ENCODE measurements at places on chromosomes 13 and 19. TPM values are rescaled to one million over a fixed set of nuclear protein-coding genes. Genes with fewer than 3 reads are reported as not detected.

DNA sequence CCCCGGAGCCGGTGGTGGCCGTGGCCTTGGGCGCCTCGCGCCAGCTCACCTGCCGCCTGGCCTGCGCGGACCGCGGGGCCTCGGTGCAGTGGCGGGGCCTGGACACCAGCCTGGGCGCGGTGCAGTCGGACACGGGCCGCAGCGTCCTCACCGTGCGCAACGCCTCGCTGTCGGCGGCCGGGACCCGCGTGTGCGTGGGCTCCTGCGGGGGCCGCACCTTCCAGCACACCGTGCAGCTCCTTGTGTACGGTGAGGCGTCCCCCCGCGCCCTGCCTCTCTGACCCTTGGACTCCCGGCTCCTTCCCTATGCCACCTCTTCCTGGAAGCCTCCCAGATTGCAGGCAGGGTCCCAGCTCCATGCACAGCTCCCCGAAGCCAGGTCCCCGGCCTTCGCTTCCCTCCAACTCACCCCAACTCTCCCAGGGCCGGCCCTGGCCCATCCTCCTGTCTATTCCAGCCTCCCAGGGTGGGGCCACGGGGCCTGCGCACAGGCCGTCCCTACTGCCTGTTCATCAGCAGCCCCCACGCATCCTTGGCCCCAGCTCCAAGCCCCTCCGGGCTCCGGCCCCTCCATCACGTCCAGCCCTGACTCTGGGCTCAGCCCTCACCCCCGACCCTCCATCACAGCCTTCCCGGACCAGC, 1.7 kb downstream of the MADCAM1 start:
- H3K27me3 ChIP-seq: no peaks in the 10 kb centered on the region
- no peaks in the 10 kb centered on the region for H3K4me1 ChIP-seq
- no peak overlapping the region for H3K27ac ChIP-seq
- DNase-seq: no peak
- no peaks in the 10 kb centered on the region for H3K36me3 ChIP-seq

DNA sequence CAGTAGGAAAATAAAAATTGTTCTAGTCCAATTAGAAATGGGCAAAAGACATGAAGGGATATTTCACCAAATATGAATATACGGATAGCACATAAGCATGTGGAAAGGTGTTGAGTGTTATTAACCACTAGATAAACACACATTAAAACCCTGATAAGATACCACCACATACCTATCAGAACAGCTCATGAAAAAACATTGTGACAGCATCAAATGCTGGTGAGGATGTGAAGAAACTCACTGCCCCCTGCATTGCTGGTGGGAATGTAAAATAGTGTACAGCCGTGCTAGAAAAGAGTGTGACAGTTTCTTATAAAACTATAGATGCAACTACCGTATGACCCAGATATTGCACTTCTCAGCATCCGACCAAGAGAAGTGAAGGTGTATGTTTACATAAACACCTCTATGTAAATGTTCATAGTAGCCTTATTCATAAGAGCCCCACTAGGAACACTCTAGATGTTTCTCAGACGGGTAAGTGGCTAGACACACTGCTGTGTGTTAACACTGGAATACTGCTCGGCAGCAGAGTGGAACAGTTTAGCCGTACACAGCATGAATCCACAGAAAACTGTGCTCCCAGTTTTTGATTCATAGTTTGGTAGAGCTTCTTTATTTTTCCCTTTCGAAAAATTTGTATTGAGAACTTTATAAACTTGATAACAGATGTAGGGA, 321.1 kb downstream of the MYO16 start:
- no peak overlapping the region for H3K4me3 ChIP-seq
- no peaks in the 10 kb centered on the region for H3K4me1 ChIP-seq
- H3K36me3 ChIP-seq: no peaks in the 10 kb centered on the region
- no peaks in the 10 kb centered on the region for H3K27me3 ChIP-seq

DNA sequence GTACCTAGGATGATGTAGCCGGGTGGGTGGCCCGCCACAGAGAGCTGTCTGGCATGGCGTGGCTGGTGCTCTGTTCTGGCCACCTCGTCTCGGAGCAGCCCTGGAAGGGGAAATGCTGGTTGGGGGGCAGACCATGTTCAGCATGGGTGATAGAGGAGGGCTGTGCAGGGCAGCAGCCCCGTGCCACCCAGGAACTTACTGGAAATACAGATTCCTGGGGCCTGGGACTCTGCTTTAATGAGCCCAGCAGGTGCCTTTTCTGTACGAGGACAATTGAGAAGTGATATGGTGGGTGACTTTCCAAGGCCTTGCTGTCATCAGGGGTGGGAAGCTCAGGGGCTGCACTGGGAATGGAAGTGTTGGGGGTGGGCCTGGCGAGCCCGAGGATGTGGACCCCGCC, 24.7 kb downstream of the SMARCA4 start:
- DNase-seq: no peak
- no peaks in the 10 kb centered on the region for H3K4me1 ChIP-seq
- H3K36me3 ChIP-seq: no peaks in the 10 kb centered on the region
- H3K27me3 ChIP-seq: no peaks in the 10 kb centered on the region
- no peak overlapping the region for H3K27ac ChIP-seq

GRCh38 chr13:24284889-24285565, 24.4 kb upstream of the C1QTNF9 start:
- no peaks in the 10 kb centered on the region for H3K27me3 ChIP-seq
- no peak overlapping the region for H3K27ac ChIP-seq
- H3K4me1 ChIP-seq: no peaks in the 10 kb centered on the region

DNA sequence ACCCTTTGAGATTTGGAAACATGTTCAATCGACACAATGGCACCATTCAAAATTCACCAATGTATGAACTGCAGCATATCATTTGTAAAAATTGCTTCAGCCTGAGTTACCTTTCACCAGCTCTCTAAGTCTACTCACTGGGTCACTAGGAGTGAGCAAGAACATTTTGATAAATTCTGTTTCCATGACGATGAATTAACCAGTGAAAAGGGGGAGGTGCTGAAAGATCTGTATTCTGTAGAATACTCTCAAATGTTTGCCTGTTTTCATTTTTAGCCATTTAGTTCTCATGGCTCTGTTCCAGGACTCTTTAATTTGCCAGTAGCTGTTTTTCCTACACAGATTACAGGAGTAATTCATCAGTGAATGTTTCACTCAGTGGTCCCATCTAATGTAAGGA, 883.4 kb downstream of the DIAPH3 start:
- no peak overlapping the region for H3K4me3 ChIP-seq
- H3K4me1 ChIP-seq: no peaks in the 10 kb centered on the region
- H3K27me3 ChIP-seq: no peaks in the 10 kb centered on the region
- no peak for DNase-seq
- no peaks in the 10 kb centered on the region for H3K36me3 ChIP-seq

DNA sequence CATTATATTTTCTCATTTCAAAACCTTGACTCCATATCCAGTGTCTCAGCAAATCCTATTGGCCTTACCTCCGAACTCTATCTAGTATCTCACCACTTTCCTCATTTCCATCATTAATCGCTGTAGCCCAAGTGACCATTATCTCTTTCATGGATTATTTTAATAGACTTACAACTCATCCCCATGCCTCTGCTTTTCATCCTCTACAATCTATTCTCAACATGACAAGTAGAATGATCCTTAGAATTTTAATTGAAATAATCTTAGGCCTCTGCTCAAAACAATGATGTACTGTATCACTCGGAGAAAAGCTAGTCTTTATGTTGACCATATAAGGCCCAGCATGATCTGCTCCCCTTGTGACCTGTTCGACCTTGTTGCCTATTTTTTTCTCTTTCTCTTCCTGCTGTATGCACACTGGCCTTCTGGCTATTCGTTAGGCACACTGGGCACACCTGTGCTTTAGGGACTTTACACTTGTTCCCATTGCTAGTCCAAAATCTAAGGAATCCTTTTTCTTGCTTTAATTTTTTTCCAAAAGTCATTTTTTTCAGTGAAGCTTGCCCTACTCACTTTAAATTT, 21.4 kb downstream of the DNAJC15 start:
- no peak overlapping the region for H3K4me3 ChIP-seq
- H3K27me3 ChIP-seq: no peaks in the 10 kb centered on the region
- H3K36me3 ChIP-seq: no peaks in the 10 kb centered on the region
- DNase-seq: no peak

Gene FUT3
- 0.38 TPM for polyA plus RNA-seq

Gene NDFIP2
- polyA plus RNA-seq: 6.4 TPM

Gene ASPDH
- polyA plus RNA-seq: not detected

Gene CCDC70
- polyA plus RNA-seq: not detected

Gene PRTN3
- not detected for polyA plus RNA-seq

Gene MEDAG
- polyA plus RNA-seq: 164 TPM

Gene SOHLH2
- not detected for polyA plus RNA-seq
